ENCODE measurements at places on chromosomes 1 and 21.

DNA sequence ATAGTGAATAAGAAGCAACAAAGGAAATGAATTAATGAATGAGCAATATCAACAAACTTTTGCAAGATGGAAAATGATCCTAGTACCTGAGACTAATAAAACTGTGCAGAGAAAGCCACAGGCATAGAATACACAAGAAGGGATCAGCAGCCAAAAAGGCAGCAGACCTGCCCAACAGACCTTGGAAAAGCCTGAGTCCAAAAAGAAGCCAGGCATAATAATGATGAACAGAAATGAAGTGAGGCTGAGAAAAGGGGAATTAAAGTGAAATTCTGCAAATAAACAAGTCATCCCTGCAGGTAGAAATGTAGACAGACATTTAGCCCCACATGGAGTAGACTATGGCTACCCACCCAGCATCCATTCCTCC, 10.3 kb upstream of the PHTF1 start:
- no peak for ATAC-seq
- no peak overlapping the region for H3K27ac ChIP-seq
- H3K27me3 ChIP-seq, result no peaks in the 10 kb centered on the region
- no peaks in the 10 kb centered on the region for H3K4me1 ChIP-seq
- peaks cover 46% of the 10 kb centered on the region for H3K36me3 ChIP-seq

GRCh38 chr1:226687426-226687825, 51.7 kb downstream of the ITPKB start:
- peak overlapping the region; percentile 89 for H3K27ac ChIP-seq
- no peaks in the 10 kb centered on the region for H3K4me1 ChIP-seq
- H3K36me3 ChIP-seq, result no peaks in the 10 kb centered on the region
- ATAC-seq, result no peak
- no peak overlapping the region for H3K4me3 ChIP-seq

GRCh38 chr1:101236516-101237228, at the start of gene S1PR1:
Gene S1PR1, plus strand, starts transcription at chr1:101237019. Its CDS starts 1,966 bp downstream, at chr1:101238985.
- H3K4me3 ChIP-seq, result peak within 1 kb of the TSS; percentile 70
- no peaks in the 10 kb centered on the region for H3K36me3 ChIP-seq
- ATAC-seq, result peak; percentile 40

DNA sequence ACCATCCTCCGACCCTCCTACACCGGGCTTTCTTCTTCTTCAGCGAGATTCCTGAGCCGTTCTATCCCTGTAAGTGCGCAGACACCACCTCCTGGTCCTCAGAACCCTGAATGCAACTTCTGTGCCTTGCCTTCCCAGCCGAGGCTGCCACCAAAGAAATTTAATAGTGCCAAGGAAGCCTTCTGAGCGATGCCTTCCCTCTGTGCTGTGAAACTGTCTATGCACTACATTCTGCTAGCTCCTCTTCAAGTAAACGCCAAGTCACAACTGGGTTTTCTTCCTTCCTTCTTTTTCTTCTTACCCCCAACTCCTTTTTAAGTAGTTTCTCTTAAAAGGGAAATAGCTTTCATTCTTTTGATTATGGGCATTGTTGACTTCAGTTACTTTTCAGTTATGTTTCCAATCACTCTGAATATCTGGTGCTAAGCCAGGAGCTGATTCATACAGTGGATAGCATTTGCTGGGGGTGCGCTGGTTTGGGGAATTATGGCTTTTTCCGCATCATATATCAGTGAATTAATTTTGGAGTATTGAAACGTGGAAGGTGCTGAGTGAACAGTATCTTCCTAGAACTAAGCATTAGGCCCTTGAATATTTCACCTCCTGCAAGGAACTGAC, 38.6 kb upstream of the GPR88 start:
- peaks cover 64% of the 10 kb centered on the region for H3K36me3 ChIP-seq
- H3K27ac ChIP-seq, result no peak overlapping the region
- no peaks in the 10 kb centered on the region for H3K4me1 ChIP-seq
- H3K4me3 ChIP-seq, result no peak overlapping the region
- no peak for ATAC-seq

DNA sequence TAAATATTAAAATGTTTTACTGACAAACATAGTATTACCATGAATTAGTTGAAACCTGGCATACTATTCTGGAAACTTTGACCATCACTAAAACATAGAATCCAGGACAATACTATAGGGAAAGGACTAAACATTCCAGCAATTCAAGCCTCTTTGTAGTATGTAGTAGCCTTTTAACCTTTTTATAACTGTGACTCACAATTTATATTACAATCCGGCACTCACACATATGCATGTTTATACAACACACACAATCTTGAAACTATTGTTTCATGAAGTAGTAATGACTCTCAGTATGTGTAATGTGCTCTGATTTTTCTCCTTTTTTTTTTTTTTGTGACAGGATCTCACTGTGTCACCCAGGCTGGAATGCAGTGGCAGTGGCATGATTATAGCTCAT, 64.3 kb downstream of the ANKRD13C start:
- peaks cover 84% of the 10 kb centered on the region for H3K36me3 ChIP-seq
- no peak for ATAC-seq
- H3K4me1 ChIP-seq, result no peaks in the 10 kb centered on the region
- H3K27me3 ChIP-seq, result no peaks in the 10 kb centered on the region
- no peak overlapping the region for H3K4me3 ChIP-seq
- H3K27ac ChIP-seq, result no peak overlapping the region

DNA sequence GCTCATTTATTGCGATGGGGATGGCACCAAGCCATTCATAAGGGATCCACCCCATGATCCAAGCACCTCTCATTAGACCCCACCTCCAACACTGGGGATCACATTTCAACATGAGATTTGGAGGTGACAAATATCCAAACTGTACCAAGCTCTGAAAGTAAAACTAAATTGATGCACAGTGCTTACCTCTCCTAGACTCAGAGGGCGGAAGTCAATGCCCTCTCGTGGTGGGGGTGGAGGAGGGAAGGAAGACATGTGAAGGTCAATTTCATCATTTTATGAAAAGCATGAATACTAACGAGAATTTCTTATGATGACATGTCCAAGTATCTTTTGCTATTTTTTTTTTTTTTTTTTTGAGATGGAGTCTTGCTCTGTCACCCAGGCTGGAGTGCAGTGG, 120.0 kb downstream of the PGBD5 start:
- ATAC-seq, result no peak
- no peaks in the 10 kb centered on the region for H3K36me3 ChIP-seq
- no peaks in the 10 kb centered on the region for H3K27me3 ChIP-seq
- no peak overlapping the region for H3K4me3 ChIP-seq

- H3K27ac ChIP-seq, result peak overlapping the region; percentile 31
- H3K4me1 ChIP-seq, result peaks cover 33% of the 10 kb centered on the region
- ATAC-seq, result peak; percentile 48
- no peaks in the 10 kb centered on the region for H3K36me3 ChIP-seq
These were observed 246.0 kb downstream of the RERE start for GRCh38 chr1:8571200-8571984.

DNA sequence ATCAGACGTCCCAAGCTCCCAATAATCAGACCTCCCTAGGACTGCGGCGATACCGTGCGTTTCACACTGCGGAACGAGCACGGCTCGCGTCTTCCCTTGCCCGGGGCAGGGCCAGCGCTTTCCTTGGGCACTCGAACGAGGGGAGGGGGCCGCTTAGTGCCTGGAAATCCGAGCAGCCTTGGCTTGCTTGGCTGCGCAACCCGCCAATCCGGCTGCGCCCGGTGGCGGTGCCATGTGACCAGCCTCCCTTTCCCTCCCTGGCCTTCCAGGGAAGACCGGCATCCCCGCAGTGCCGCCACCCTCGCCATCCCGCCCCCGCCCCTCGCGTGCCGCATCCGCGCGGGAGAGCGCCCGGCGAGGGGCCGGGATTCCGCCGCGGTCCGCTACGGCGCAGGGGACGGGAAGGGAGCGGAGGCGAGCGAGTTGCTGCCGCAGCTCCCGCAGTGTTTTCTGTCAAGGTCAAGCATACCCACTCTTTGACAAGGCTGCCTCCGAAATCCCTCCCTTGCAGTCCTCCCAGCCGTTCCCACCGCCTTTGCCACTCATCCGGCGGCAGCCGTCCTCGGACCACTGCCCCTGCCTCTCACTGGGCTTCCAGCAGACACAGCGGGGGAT, 8.3 kb upstream of the RNF19B start:
- H3K36me3 ChIP-seq, result no peaks in the 10 kb centered on the region
- H3K27ac ChIP-seq, result peak overlapping the region; percentile 74
- H3K27me3 ChIP-seq, result no peaks in the 10 kb centered on the region
- no peaks in the 10 kb centered on the region for H3K4me1 ChIP-seq

- H3K27ac ChIP-seq, result no peak overlapping the region
- H3K36me3 ChIP-seq, result no peaks in the 10 kb centered on the region
- peaks cover 69% of the 10 kb centered on the region for H3K27me3 ChIP-seq
- H3K4me1 ChIP-seq, result no peaks in the 10 kb centered on the region
- no peak for ATAC-seq
- no peak overlapping the region for H3K4me3 ChIP-seq
These were observed 21.7 kb upstream of the ACTRT2 start for GRCh38 chr1:2999571-2999970.

DNA sequence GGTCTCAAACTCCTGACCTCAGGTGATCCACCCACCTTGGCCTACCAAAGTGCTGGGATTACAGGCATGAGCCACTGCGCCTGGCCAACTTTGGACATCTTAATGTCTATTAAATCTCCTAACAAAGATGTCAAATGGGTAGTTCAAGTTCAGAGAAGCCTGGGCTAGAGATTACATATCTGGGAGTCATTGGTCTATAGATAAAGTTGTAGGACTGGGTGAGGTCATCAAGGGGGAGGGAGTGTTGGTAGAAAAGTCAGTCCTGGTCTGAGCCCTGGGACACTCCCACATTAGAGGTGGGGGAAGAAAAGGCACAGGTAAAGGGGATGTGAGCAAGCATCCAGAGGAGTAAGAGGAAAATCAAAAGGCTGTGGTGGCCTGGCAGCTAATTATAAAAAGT, 6.6 kb downstream of the UBIAD1 start:
- H3K27ac ChIP-seq, result no peak overlapping the region
- H3K4me1 ChIP-seq, result peaks cover 57% of the 10 kb centered on the region
- no peak for ATAC-seq
- no peaks in the 10 kb centered on the region for H3K27me3 ChIP-seq

- no peaks in the 10 kb centered on the region for H3K4me1 ChIP-seq
- no peak overlapping the region for H3K4me3 ChIP-seq
- peak; percentile 22 for ATAC-seq
- H3K27ac ChIP-seq, result no peak overlapping the region
- no peaks in the 10 kb centered on the region for H3K27me3 ChIP-seq
These were observed 21.8 kb downstream of the CYP4B1 start for GRCh38 chr1:46820560-46821060.

GRCh38 chr1:7430047-7430608, 341.0 kb upstream of the VAMP3 start:
- no peak for ATAC-seq
- H3K27ac ChIP-seq, result no peak overlapping the region
- no peaks in the 10 kb centered on the region for H3K36me3 ChIP-seq
- no peaks in the 10 kb centered on the region for H3K27me3 ChIP-seq
- no peak overlapping the region for H3K4me3 ChIP-seq

DNA sequence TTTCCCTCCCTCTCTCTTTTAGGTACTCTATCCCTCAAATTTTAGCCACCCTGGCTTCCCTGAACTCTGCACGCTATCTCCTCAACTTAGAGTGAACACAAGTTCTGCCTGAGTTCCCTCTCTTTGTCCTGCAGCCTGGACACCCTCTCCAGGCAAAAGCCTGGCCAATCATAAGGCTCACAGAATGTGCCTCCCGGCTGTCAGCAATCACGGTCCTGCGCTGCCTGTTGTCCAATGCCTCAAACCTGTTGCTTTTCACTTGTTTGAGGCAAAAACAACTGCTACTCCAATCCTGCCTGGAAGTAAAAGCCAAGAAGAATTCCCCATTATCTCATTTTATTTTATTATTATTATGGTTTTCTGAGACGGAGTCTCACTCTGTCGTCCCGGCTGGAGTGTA, 66.1 kb downstream of the LGR6 start:
- H3K4me1 ChIP-seq, result no peaks in the 10 kb centered on the region
- no peak overlapping the region for H3K27ac ChIP-seq
- ATAC-seq, result no peak
- no peak overlapping the region for H3K4me3 ChIP-seq

- H3K27ac ChIP-seq, result no peak overlapping the region
- no peaks in the 10 kb centered on the region for H3K4me1 ChIP-seq
- peaks cover 77% of the 10 kb centered on the region for H3K36me3 ChIP-seq
- ATAC-seq, result no peak
These were observed 14.9 kb downstream of the TRMT13 start for GRCh38 chr1:100147875-100148274.

DNA sequence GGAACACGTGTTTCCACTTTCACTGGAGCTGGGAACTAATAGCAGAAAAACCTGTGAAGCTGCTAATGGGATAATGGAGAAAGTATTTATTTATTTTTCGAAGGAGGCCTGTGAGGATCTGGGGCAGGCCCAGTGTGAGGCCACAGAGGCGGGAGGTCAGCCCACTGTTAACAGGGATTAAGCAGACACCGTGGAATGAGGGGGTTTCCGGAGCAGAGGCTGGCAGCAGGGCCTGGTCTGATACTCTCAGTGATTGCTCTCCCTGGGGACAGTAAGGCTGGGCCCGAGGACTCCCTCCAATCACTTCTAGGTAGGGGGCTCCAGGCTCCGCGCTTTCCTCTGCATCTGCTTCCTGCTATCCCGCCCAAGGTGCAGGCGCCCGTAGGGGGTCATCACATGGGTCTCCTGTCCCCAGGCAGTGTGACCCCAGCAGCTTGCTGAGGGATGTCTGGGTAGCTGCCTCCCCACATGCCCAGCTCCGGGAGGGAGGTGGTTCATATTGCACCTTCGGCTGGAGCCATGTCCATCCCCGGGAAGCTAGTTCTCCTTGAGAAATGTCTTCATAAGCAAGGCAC, 28.8 kb upstream of the CDCA8 start:
- H3K36me3 ChIP-seq, result no peaks in the 10 kb centered on the region
- no peak for ATAC-seq

- no peak overlapping the region for H3K27ac ChIP-seq
- H3K4me1 ChIP-seq, result peaks cover 27% of the 10 kb centered on the region
- H3K4me3 ChIP-seq, result no peak overlapping the region
- peaks cover 83% of the 10 kb centered on the region for H3K36me3 ChIP-seq
- no peaks in the 10 kb centered on the region for H3K27me3 ChIP-seq
These were observed 6.2 kb downstream of the ZRANB2 start for GRCh38 chr1:71074681-71075080.

DNA sequence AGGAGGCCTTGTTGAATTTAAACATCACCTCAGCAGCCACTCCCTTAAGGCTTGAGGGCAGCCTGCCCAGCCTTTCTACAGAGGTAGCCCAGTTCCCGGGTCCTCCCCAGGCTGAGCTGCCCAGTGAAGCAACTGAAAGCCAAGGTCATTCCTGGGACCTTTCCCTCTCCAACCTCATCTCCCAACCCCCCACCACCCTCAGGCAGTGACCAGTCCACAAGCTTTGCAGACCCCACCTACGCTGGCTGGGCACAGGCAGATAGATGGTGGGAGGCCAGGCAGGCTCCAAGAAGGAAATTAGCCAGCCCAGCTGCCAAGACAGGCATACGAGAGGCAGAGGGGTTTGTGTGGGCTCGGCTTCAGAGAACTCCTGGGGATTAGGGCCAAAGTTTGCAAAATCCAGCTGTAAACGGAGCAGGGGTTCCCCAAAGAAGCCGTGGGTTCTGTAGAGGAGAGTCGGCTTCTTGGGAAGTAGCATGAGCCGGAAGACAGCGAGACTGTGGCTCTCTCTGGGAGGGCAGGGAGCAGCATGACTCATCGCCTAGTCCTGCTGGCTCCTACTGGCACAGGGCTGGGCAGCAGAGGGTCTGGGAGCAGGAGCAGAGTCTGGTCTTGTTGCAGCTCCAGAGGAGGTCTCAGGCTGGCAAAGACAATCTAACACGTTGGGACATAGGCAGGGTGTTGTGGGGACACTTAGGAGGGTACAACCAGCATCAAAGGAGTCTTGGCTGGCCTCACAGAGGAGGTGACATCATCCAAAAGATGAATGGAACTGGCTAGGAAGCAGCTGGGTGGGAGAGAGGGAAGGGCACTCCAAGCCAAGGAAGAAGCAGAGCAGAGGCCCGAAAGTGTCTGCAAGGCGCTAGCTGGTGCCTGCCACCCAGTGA, 2.8 kb upstream of the ZC3H12A start:
- peak overlapping the region; percentile 96 for H3K27ac ChIP-seq
- peak; percentile 76 for ATAC-seq
- H3K36me3 ChIP-seq, result no peaks in the 10 kb centered on the region
- peaks cover 54% of the 10 kb centered on the region for H3K4me1 ChIP-seq
